ENCODE measurements at places on chromosomes 7 and 10.

DNA sequence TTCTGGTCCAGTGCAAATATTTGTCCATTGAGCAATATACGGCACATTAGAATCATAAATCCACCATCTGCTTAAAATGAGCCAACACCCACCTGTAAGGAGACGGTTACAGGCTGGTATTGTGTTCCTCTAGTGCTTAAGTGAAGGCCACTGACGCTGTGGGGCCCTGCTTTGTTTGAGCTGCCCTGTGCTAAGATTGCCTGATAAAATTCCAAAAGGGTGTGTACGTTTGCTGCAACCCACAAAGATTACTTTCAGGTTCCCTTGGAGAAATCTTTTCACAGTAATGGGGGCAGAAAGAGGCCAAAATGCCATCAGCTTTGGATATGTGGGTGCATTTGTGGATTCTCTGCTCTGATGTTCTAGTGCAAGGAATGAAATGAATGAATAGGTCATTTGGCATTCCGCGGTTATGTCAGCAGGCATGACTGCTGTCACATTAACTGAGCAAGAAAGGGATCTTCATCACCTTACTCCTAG, 34.4 kb downstream of the AGR3 start:
- DNase-seq: no peak

GRCh38 chr7:157389951-157390730, 53.3 kb downstream of the DNAJB6 start:
- no peak for DNase-seq

GRCh38 chr10:73478636-73479035, 17.2 kb downstream of the PPP3CB start:
- DNase-seq: no peak

- no peak for DNase-seq
These were observed 151.8 kb downstream of the SFMBT2 start for GRCh38 chr10:7258948-7259523.

- DNase-seq: no peak
These were observed 312.7 kb upstream of the IGFBP3 start for GRCh38 chr7:46233585-46234329.

GRCh38 chr10:101207026-101207425, 22.2 kb downstream of the LBX1 start:
- DNase-seq: no peak

GRCh38 chr7:154844955-154845354, 158.0 kb downstream of the PAXIP1 start:
- no peak for DNase-seq

DNA sequence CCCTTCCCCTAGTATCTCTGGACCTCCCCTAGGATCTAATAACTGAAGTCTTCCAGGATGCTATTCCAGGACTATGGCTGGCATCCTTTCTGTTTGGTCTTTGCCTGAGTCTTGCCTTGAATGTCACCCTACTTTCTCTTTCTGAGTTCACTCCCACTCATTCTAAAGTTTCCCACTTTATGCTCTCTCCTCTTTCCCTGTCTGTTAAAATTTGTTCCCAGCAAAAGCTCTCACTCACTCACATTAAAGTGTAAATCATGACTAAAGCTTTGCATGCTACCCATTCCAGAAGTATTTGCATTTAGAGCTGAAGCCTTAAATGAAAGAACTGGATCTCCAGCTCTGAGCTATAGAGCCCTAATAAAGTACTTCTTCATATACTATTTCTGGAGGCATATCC, 42.1 kb upstream of the RAPGEF5 start:
- no peak for DNase-seq
